ENCODE measurements at places on chromosomes 12 and 14.
A peak's percentile ranks its signal among the peaks of the same experiment; 100 is the strongest.

DNA sequence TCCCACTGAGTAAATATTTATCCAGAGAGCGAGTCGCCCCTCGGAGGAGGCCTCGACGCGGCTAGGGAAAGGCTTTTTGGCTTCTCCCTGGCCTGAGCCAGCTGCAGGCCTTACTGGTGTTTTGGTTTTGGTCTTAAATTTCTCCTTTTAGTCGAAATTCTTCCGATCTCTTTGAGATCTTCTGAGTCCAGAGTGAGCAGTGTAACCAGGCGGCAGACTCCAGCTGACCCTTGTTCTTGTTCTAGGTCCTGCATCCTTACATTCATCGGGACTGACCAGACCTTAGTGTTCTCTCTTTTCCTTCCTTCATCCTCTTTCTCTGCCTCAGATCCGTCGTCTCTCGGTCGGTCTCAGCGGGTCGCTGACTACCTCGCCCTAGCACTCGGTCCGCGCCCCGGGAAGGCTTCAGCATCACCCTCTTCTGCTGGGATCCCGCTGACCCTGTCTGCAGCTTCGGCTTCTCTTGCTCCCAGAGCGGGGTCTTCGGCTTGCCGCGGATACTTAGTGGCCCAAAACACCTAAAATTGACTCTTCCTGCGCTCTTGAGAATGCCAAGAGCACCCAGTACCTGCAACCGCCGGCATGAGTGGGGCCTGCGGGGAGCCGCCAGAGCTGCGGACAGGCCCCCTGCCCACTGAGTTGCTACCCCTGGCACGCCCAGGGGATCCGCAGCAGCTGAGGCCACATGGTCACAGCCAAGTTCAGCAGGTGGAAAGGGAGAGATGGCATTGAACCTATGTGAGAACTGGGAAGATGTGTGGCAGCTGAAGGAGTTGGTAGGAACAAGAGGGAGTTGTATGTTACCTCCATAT is 2.4 kb upstream of the PAX9 start:
- no peak for DNase-seq

GRCh38 chr14:101498526-101498860 is 62.8 kb upstream of the DIO3 start:
- no peak for DNase-seq

GRCh38 chr12:20695232-20695631 is at the start of gene SLCO1C1:
TSS of gene SLCO1C1 (plus strand) at chr12:20695332. CDS start at chr12:20699577, 4,245 bp downstream.
- DNase-seq, result no peak

- DNase-seq, result no peak
Measured at GRCh38 chr12:58914457-58914856, 5.8 kb downstream of the LRIG3 start.

DNA sequence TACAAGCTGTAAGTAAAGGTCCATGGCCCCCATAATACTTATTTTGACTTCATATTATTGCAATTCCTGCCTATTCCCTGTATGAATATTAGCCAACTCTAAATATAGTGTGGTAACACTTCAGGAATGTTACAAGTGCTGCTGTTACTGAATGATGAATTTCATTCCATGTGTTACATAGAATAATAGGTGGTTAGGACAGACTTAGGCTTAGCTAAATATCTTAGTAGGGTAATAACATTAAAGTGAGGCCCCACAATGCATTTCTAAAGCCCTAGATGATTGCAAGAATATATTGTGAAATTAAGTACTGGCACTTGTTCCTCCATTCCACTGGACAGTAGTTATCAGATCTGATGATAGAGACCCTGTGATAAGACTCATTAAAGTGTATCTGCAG is 182.7 kb downstream of the PCNX1 start:
- no peak for DNase-seq

- peak; percentile 88 for DNase-seq
Measured at GRCh38 chr14:101358320-101359125, 202.8 kb upstream of the DIO3 start.

- DNase-seq, result no peak
Measured at GRCh38 chr14:24167469-24168114, 4.3 kb upstream of the REC8 start.

- DNase-seq, result peak; percentile 77
Measured at GRCh38 chr14:24432259-24433131, 2.7 kb downstream of the KHNYN start.

DNA sequence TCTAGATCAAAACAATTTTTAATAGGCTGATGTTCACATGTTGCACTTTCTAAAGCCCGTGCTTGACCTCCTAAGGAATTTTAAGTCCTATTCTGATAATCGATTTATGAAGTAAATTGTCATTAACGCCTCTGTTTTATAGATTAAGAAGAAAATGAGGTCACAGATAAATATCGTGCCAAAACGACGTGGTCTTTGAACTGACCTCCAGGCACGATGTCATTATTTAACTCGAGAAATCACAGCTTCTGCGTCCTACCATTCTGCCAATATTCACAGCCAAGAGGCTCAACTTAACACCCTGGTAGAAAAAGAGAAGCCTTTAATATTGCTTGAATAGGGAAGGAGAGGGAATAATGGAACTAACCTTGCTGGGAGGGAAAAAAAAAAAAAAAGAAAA is 888 bp upstream of the EEA1 start:
- DNase-seq, result no peak

DNA sequence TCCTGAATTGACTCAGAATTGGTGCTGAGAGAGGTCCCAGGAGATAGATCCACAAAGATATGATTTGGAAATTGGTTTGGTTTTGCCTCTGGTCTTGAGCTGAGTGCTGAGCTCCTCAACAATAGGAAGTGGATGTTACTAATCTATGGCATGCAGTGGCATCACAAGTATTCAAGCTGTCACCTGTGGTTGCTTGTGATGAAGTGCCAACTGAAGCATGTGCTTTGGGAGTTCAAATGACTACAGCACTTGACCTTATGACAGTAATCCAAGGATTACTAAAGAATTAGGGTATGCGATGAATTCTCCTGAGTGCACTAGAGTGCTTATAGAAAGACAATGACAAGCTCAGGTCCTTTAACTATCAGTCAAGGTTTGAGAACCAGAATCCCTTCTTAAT is 406.2 kb downstream of the NOVA1 start:
- DNase-seq, result no peak
